Activated T-cell treated with anti-CD3 and anti-CD28 coated beads, Interleukin-2, amount 50 U/mL, for 72 hours (primary cell): ENCODE measurements at places on chromosomes 1 and 21. TPM values are rescaled to one million over a fixed set of nuclear protein-coding genes. Genes with fewer than 3 reads are reported as not detected.

The FLG2 gene
- not detected for total RNA-seq

The SYTL1 gene
- 89.9 TPM for total RNA-seq

The PLPP3 gene
- total RNA-seq = not detected

The EFHD2 gene
- 30.3 TPM for total RNA-seq

The TNFRSF14 gene
- total RNA-seq = 141 TPM

The OR2L8 gene
- total RNA-seq = not detected

The UBIAD1 gene
- total RNA-seq = 32.9 TPM

The FUBP1 gene
- total RNA-seq = 191 TPM

The BEND5 gene
- 6.4 TPM for total RNA-seq

The F5 gene
- total RNA-seq = 81.5 TPM

The CHI3L1 gene
- not detected for total RNA-seq
